Right ventricle myocardium superior (tissue), 1 donor: ENCODE measurements at places on chromosomes 5 and 9. TPM values are rescaled to one million over a fixed set of nuclear protein-coding genes. Genes with fewer than 3 reads are reported as not detected.

- no peak for DNase-seq
Measured at GRCh38 chr9:68708513-68708912, 3.5 kb downstream of the PIP5K1B start.

- no peak for DNase-seq
Measured at GRCh38 chr5:24923400-24923799, 278.6 kb upstream of the CDH10 start.

DNA sequence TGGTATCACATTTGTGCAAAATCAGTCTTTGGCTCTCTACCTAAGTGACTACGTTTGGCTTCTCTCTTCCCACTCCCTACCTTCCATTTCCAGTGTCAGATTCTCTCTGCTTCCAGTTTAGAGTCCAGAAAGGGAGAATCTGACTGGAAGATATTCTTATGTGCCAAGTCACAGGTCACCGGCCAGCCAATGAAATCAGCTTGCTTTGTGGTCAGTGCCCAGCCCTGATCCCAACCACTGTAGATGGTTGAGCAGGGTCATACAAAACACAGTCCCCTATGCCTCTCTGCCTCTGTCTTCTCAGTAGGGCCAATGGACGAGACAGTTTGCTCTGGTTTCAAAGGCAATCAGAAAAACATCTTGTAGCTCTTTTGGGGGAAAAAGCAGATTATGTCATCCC, 15.6 kb upstream of the EPB41L4B start:
- no peak for DNase-seq

STXBP1 gene
- total RNA-seq = 50.9 TPM

SYK gene
- total RNA-seq = 6.5 TPM

CBY3 gene
- not detected for total RNA-seq
